Stromal cell of bone marrow (primary cell): ENCODE measurements at places on chromosomes 2 and 18.

DNA sequence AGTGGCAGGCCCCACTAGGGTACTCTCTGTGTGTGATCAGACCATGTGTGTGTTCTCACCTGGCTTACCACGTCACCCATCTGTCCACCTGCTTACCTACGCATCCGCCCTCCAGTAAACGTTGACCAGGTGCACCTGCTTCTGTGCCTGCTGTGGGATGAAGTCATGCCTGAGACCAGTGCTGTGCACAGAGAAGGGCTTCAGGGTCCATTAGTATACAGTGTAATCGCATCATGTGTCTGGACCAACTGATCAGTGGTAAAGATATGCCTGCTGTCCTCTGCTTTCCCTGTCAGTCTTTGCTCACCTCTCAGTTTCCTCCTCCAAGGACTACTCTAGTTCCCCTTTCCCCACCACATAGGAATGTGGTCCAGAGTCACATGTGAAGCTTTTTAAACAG, 109.3 kb downstream of the FHOD3 start:
- DNase-seq = no peak

DNA sequence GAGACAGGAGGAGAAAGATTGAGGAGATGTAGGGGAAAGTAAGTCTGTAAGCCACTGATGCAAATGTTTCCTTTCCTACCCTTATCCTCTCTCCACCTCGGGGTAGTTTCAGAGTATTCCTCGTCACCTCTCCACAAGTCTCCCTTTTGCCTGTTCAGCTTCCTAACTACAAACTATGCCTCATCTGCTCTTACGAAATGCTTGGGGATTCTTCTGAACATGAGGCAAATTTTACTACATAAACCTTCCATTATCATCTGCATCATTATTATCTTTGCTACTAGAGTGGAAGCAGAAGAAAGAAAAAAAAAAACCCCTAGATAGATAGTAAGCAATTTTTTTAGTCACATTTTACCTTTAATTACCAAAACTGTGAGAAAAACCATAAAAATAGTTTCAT, 43.1 kb upstream of the CWC22 start:
- no peak for DNase-seq

- DNase-seq = no peak
Measured at GRCh38 chr2:140436936-140437335, 1656.7 kb upstream of the NXPH2 start.

DNA sequence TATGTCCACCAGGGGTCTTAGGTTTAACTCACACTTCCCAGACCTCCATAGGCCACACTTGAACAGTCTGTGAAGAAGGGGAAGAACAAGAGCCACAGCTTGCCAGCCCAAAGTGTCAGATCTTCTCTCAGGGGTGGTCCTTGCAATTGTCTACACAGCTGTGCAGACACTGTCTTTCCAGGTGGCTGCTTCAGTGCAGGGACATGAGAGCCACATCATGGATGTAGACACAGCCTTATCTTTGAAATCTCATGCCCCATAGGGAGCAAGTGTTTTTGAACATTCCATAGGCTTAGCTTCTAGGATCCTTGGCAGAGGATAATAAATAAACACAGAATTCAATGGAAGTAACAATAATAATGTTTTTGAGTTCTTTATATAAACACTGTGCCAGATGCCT, 6.7 kb downstream of the ZNF407 start:
- DNase-seq = no peak

GRCh38 chr18:28963481-28963880, 786.6 kb upstream of the CDH2 start:
- DNase-seq = peak; percentile 18
